ENCODE measurements at places on chromosomes 5 and 9. TPM values are rescaled to one million over a fixed set of nuclear protein-coding genes. Genes with fewer than 3 reads are reported as not detected.

GRCh38 chr5:57818397-57818796 is 335.8 kb upstream of the ACTBL2 start:
- H3K4me1 ChIP-seq = no peaks in the 10 kb centered on the region
- no peak for DNase-seq
- no peak overlapping the region for H3K27ac ChIP-seq
- no peak overlapping the region for H3K4me3 ChIP-seq
- no peaks in the 10 kb centered on the region for H3K36me3 ChIP-seq

Gene AFAP1L1
- total RNA-seq = 75.3 TPM

GRCh38 chr9:76962732-76963131 is 56.7 kb upstream of the FOXB2 start:
- no peaks in the 10 kb centered on the region for H3K27me3 ChIP-seq
- no peaks in the 10 kb centered on the region for H3K36me3 ChIP-seq
- H3K27ac ChIP-seq = no peak overlapping the region
- DNase-seq = no peak
- H3K4me3 ChIP-seq = no peak overlapping the region

- no peak overlapping the region for H3K4me3 ChIP-seq
- H3K27ac ChIP-seq = no peak overlapping the region
- H3K36me3 ChIP-seq = no peaks in the 10 kb centered on the region
- DNase-seq = no peak
These were observed 154.3 kb downstream of the C5orf15 start for GRCh38 chr5:133814152-133814551.

GRCh38 chr5:73321757-73322436 is 126.7 kb downstream of the FOXD1 start:
- H3K27me3 ChIP-seq = peaks cover 33% of the 10 kb centered on the region
- no peaks in the 10 kb centered on the region for H3K36me3 ChIP-seq
- no peak overlapping the region for H3K4me3 ChIP-seq
- H3K4me1 ChIP-seq = no peaks in the 10 kb centered on the region

- no peaks in the 10 kb centered on the region for H3K27me3 ChIP-seq
These were observed 78.2 kb downstream of the DOCK8 start for GRCh38 chr9:292915-293314.

GRCh38 chr5:68269820-68270219 is 54.3 kb downstream of the PIK3R1 start:
- H3K4me3 ChIP-seq = no peak overlapping the region
- no peaks in the 10 kb centered on the region for H3K27me3 ChIP-seq
- peaks cover 8% of the 10 kb centered on the region for H3K36me3 ChIP-seq
- H3K4me1 ChIP-seq = peaks cover 7% of the 10 kb centered on the region
- no peak overlapping the region for H3K27ac ChIP-seq

Gene CDC26
- total RNA-seq = 33.2 TPM

Gene LIFR
- total RNA-seq = 64.2 TPM

Data from muscle of leg (tissue), 16 donors.